ENCODE measurements at places on chromosomes 16 and 17.

- DNase-seq: no peak
Measured at GRCh38 chr17:10992106-10992880, 154.4 kb upstream of the PIRT start.

- no peak for DNase-seq
Measured at GRCh38 chr17:50375858-50376538, 3.0 kb downstream of the EME1 start.

GRCh38 chr17:19614900-19615299, 33.7 kb upstream of the ALDH3A2 start:
- DNase-seq: no peak

- peak; percentile 90 for DNase-seq
Measured at GRCh38 chr16:648781-649589, at the start of gene WDR90. WDR90 (plus strand) TSS chr16:649365; CDS start chr16:649417, 52 bp downstream.

- DNase-seq: peak; percentile 60
Measured at GRCh38 chr16:72723781-72724180, 324.1 kb downstream of the ZFHX3 start.

DNA sequence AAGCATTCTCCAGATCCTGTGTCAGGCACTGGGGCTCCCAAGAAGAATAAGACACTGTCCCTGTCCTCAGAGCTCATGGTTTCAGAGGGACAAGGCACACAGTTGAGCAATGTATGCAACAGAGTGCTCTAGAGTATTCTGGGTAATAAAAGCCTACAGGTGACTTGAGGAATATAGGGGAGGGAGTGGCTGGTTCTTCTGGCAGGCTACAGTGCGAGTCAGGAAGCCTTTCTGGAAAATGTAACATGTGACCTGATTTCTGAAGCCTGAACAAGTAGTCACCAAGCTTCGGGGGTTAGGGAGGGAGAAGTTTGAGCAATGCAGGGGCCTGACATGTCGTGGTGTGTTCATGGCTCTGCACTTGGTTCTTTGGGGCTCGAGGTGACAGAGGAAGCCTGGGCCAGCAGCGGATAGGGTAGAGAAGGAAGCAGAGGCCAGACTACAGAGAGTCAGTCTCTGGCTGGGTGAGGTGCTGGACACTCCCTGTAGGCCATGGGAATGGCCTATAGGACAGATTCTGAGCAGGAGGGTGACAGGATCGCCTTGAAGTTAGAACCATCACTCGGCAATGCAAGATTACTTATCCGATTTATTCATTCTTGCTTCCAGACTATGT, 16.0 kb upstream of the LRRC75A start:
- DNase-seq: no peak

DNA sequence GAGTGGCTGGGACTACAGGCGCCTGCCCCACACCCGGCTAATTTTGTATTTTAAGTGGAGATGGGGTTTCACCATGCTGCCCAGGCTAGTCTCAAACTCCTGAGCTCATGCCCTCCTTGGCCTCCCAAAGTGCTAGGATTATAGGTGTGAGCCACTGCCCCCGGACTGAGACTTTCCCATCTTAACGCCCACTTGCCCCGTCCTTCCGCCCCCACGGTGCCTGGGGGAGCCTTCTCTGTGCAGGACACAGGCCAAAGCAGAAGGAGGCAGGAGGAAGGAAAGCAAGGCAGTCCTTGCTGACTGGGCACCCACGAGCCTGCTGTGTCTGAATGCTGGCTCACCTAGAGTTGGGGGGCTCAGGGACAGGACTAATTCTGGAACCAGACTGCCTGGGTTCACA, 17.6 kb upstream of the GNG13 start:
- no peak for DNase-seq

DNA sequence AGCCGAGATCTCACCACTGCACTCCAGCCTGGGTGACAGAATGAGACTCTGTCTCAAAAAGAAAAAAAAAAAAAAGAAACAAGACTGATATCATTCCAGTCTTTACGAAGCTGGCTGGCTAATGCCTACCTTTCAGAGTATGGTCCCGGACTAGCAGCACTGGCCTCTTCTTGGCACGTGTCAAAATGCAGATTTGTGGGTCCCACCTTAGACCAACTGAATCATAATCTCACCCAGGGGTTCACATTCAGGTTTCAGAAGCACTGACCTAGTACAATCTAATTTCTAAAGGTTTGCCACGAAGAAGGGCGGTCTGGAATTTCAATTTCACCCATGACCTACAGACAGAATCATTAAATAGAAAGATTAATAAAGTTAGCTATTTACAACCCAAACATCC, 43.4 kb upstream of the GRIN2A start:
- no peak for DNase-seq

GRCh38 chr16:58503166-58503862, 3.4 kb downstream of the NDRG4 start:
- no peak for DNase-seq

DNA sequence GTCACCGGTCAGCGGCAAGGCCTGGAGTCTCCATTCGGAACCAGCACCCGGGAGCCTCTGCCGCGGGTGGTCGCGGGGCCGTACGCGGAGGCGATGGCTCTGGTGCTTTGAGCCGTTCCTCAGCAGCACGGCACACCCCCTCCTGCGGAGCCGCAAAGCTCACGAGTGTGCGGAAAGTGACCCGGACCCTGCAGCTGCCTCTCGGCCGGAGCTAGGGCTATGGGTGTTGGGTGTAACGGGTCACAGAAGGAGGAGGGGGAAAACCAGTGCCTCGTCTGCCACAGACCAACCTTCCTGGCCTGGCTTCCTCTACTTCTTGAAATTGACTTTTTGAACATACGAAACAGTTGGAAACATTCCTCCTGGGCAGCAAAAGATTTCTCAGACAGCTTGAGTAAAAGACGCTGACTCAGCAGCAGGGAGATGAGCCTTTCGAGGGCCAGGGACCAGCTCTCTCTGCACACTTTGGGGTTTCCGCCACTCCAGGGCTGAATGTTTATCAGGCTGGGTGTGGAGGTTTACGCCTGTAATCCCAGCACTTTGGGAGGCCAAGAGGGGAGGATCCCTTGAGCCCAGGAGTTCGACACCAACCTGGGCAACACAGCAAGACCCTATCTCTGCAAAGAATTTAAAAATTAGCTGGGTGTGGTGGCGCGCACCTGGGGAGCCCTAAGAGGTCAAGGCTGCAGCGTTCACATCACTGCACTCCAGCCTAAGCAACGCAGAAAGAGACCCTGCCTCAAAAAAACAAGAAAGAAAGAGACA, 26.4 kb upstream of the PITPNA start:
- DNase-seq: peak; percentile 38

DNA sequence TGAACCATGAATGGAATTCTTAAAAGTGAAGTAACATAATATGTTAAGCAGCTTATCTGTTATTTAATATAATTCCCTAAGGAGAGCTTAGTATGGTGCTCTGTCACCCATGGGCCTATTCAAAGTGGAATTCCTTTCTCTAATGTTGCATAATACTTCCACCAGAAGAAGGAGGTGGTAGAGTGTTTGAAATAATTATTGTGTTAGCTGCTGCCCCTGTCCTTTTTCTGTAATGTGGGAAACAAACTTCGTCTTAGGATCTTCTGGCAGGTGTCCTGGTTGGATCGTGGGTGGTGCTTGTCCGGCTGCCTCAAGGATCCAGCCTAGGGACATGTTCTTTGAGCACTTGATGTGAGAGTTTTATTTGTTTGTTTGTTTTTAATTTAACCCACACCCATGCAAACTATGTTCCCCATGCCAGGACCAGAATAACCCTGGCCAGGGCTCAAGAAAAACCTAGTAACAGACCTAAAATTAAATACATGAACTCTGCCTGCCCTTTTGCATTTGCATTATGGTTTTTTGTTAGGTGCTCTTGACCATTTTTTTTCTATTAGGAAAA, 46.1 kb downstream of the ZNRF1 start:
- DNase-seq: peak; percentile 61

DNA sequence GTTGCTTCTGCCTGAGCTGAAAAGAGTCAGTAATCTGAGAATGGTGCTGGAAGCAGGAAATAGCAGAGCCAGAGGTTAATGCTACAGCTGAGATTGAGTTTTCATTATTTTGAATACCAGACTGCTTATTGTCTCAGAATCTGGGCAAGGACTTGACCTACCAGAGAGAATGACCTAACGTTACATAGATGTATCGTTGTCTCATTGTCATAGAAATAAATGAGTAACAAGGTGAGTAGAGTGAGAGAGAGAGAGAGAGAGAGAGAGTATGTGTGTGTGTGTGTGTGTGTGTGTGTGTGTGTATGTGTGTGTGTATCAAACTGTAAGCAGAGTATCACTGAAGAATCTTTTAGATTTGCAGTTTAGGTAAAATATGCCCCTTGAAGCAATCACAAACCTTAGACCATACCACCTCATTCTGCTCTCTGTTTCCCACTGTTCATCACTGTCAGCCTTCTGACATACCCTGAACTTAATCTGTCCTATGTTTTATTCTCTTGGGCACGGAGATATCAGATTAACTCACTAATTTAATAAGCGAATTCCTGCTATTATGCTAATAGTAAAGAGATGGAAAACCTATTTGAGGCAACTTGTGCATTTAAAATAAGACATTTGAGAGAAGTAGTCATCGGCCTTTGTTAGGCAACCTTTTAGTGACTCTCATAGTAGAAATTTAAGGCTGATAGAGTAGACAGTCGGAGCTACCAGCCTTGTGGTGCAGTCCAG, 87.8 kb downstream of the CYB561 start:
- DNase-seq: peak; percentile 90

All from M059J (cell line).